Right kidney (tissue), 9 donors: ENCODE measurements at places on chromosomes 3 and 15.

- DNase-seq = no peak
Observed at GRCh38 chr3:13975686-13976085, 95.8 kb upstream of the WNT7A start.

GRCh38 chr3:23685541-23686258, 120.1 kb upstream of the UBE2E1 start:
- DNase-seq = peak; percentile 25

- DNase-seq = no peak
Observed at GRCh38 chr3:4759689-4760312, 219.4 kb upstream of the BHLHE40 start.

- no peak for DNase-seq
Observed at GRCh38 chr15:35078221-35078915, 6.7 kb downstream of the NANOGP8 start.

DNA sequence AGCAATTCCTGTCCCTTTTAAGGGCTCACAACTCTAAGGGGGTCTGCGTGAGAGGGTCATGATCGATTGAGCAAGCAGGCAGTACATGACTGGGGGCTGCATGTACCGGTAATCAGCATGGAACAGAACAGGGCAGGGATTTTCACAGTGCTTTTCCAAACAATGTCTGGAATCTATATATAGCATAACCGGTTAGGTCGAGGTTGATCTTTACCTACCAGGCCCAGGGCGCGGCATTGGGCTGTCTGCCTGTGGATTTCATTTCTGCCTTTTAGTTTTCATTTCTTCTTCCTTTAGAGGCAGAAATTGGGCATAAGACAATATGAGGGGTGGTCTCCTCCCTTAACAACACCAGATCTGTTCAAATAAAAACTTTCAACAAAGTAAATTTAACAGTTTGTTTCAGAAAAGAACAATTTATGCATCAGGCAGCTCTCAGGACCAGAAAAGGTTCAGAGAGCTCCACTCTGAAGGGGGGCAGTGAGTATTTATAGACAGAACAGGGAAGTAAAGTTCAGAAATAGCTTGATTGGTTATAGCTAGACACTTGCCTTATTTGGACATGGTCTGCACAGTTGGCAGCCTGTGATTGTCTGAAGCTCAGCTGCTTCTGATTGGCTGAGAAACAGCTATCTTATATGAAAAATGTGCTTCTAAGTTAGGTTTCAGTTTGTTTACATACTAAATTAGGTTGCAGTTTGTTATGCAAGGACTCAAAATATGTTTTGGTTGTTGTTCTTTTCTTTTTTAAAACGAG, 17.2 kb upstream of the B4GALT4 start:
- DNase-seq = no peak

DNA sequence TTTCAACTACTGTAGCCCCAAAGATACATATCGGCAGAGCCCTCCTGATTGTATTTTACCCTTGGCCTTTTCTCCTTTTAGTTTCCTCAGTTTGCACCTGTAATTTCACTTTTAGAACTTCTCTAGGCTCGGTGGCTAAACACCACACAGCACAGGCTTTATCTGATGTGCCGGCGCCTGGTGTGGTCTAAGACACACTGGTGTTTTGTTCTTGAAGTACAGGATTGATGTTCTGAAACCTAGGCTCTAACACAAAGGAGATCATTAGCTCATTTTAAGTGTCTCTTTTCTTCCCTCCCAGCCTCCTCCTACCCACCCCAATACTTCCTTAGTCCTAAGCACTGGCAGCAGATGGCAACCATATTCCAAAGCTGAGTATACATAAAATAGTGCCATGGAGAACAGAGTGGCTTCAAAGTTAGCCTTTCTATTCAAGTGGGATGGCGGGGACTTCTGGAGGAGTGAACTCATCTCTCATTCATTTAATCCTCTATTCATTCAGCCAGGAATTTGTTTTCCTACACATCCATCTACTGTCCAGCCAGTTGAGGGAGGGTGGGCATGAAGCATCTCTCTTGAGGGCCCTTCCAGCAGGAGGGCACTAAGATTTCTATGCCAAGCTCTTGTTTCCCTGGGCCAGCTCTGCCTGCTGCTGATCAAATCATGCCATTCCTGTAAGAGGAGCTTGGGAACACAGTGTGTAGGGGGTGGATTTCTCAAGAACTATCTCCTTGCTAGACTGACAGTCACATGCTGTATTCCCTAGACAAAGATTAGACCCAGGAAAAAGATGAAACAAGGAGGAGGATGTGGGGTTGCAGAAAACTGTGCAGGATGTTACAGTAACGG, 71.2 kb downstream of the TIGIT start:
- no peak for DNase-seq

DNA sequence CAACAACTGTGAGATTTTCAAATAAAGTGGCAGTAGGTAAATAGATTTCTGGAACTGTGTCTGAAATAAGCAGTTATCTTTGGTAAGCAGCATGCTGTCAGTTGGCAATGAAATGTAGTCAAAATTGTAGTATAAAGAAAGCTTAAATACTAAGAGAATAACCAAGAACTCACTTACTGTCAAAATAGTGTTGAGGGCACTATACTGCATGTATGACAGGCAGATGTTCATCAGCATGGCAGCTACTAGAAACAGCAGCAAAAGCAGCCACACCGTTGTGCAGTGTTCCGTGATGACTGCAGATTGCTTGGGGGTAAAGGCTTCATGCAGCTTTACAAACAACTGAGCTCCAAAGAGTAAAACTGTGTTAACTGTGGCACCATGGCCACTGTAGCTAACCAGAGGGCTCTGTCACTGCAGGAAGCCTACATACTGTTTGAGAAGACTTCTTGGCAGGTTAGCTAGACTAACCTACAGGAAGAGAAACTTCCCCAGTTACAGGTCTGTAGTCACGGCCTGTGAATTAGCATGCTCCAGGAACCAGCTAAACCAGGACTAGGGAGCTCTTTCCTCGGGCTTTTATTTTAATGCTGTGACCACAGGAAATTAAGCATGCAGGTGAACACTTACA, 459.7 kb downstream of the TBL1XR1 start:
- no peak for DNase-seq

DNA sequence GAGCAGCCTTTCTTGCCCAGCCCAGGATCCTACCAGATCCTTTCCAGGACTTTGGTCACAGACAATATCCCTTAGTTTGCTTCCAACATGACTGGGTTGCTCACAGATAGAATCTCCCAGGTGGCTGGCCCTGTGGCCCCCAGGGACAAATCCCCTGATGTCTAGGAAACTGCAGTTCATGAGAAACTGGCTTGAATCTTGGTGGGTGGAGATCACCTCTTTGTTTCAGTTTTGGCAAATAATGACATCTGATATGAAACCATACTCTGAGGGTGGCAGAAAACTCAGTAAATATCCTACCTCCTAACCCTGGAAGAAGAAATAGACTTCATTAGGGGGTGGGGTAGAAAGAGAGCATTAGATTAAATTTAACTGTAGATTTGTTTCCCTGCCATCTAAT, 44.1 kb upstream of the PFN2 start:
- no peak for DNase-seq

DNA sequence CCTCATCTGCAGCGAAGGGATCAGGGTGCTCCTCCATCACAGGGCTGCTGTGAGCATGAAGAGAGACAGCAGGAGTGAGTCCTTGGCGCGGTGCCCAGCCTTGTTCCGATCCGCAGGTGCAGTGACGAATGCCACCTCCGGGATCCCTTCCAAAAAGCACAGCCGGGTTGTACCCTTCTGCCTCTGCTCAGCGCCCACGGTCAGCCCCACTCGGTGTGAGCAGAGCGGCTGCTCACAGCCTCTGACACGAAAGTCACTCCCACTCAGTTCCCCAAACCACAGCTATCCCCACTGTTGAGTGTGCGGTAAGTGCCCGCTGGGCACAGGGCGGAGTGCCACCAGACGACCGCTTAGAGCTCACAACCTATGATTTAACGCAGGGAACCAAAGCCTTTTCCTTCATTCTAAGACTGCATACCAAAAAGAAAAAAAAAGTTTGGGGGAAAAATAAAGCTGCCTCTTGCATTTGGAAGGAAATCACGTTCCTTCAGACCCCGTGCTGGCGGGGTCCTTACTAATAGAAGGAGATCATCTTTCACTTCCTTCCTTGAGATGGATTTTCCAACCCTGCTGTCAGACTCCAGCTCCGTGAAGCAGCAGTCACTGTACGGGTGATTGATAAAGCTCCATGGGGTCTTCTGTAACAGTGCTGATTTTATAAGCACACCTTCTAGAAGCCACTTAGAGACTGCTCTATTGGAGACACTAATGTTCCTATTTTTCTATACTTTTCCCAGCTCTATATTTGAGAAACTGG, 34.7 kb upstream of the TUBGCP5 start:
- no peak for DNase-seq
